Right forelimb (tissue), 1 donor: ENCODE measurements at places on chromosomes 2 and 18.

DNA sequence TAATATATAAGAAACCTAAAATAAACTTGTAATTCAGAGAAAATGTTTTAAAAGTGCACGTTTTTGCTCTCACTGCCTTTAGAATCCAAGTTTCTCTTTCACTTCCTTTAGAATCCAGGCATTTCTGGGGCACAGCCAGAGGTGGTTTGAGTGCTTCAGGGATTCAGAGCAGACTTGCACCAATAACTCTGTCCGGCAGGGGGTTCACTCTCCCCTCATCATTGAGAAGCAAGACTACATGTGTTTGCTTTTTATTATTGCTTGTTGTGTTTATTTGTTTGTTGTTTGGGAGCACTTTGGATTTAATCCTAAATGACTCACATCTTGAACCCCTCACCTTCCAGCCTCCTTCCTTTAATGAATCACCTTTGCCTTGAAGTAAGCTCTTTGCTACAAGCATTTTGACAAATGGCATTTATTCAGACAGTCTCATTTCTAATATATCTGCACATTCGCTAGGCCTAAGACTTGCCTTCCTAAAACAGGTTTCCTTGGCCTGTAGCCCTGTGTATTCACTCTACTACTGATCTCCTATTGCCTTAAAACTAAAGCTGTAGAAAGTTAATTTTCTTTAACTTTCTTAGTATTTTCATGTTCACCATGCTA is 233.5 kb upstream of the ATP5MC3 start:
- DNase-seq: peak; percentile 78

GRCh38 chr2:225894236-225894980 is 494.9 kb downstream of the NYAP2 start:
- DNase-seq: no peak

GRCh38 chr18:36398419-36398818 is 100.9 kb downstream of the FHOD3 start:
- DNase-seq: no peak

- DNase-seq: no peak
Observed at GRCh38 chr2:15950088-15950952, 10.0 kb downstream of the MYCN start.

GRCh38 chr2:216405588-216405987 is 6.7 kb upstream of the SMARCAL1 start:
- no peak for DNase-seq

- DNase-seq: no peak
Observed at GRCh38 chr2:136115183-136115761, 2.7 kb downstream of the CXCR4 start.

- no peak for DNase-seq
Observed at GRCh38 chr18:59008302-59008974, 131.2 kb upstream of the SEC11C start.

DNA sequence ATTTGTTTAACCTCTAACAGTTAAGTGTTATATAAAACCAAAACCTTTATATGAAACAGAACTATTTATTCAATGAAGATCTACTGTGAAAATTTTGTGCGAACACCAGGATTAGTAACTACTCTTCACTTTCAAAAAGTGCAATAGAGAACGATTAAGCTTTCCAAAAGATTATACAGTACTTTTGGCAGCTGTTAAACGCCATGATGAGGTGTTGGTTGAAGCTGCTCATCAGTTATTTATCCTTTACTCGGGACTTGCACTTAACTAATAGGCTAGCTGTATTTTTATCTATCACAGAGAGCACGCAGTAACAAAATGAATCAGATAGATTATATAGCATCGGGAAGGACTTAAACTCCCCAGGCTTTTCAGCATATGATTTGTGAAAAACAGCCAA is 113.6 kb downstream of the GCA start:
- no peak for DNase-seq

DNA sequence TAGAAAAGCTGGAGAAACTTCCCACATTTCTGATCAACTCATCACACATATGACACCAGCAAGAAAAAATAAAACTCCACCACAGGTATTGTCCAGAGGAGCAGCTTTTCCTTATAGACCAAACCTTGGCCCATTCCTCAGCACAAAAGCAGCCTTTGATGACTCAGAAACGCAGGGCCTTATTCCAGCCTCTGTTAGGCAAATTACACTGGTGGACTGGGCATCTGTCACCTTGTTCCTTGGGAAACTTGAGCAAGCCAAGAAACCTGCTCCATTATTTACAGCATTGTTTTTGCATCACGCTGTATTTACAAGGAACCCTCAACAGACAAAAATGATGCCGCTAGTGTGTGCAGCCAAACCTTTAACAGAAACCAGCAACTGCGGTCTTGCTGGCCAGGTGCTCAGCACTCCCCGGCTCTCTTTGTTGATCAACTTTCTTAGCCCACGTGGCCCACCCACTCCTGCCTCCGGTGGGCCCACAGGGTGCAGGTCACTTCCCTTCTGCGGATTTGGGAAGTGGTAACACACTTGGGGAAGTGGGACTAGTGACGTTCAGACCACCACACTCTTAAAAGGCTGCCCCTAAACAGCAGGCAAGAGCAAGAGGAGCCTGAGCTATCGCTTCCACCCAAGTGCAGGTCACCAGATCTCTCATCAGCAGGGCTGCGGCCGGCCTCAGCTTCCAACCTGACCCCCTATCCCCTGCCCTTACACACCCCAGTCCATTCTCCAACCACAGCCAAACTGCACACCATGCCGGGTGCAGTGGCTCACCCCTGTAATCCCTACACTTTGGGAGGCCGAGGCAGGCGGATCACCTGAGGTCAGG is 1.5 kb downstream of the AP1S3 start:
- DNase-seq: no peak

DNA sequence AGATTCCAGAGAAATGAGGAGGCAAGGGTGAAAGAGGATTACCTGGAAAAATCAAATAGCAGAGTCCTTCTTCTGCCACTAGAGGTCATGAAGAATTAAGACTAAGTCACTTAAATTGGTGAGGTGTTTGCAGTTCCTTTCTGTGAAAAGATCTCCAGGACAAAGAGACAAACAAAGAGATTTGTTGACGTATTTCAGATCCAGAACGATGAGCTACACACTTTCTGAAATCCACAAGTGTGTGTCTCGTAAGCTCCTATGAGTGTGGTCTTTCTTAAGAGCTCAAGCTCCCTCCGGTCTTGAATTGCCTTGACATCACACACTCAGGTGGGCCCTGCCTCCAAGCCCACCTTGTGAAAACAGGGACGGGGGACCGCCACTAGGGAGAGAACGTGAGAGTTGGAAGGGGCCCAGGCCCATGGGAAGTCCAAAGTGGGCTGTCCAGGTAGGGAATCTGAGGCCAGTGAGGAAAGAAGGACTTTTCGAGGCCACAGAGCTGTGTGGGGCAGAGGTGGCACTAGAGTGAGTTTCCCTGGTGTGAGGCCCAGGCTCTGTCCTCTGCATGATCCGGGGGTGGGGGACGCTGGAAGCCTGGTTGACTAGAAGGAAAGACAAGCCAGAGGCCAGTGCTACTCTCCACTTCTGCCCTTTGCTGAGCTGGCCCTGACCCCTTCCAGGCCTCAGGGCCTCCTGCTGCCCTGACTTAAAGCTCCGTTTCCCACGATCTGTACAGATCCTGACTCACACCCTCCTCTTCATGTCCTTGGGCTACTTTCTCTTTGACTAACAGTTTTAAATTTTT is 168.1 kb upstream of the NCK2 start:
- no peak for DNase-seq

GRCh38 chr18:34221971-34222306 is 2.8 kb downstream of the NOL4 start:
- peak; percentile 45 for DNase-seq

DNA sequence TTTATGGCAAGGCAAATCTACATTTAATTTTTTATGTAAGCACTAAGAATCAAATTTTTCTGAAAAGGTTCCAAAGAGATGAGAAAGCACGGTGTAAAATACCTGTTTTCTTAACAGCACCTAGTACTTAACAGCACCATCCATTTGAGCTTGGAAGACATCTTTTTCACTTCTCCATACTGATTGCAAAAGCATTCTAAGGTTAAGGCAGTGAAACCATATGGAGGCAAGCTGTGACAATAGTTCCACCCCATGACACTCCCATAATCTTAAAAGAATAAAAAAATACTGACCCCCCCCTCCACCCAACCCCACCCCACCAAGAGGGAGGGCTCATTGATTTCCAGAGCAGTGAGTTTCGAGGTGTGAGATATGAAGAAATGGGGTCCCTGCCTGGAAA is 60.6 kb downstream of the ZCCHC2 start:
- DNase-seq: no peak

- peak; percentile 45 for DNase-seq
Observed at GRCh38 chr2:136582628-136583205, 182.6 kb upstream of the THSD7B start.

- no peak for DNase-seq
Observed at GRCh38 chr2:10527585-10527984, 79.5 kb upstream of the ODC1 start.

- no peak for DNase-seq
Observed at GRCh38 chr2:139293992-139294548, 513.9 kb upstream of the NXPH2 start.

GRCh38 chr2:100256849-100257248 is 65.5 kb downstream of the LONRF2 start:
- DNase-seq: no peak

- DNase-seq: no peak
Observed at GRCh38 chr2:162749994-162750393, 88.6 kb downstream of the KCNH7 start.

DNA sequence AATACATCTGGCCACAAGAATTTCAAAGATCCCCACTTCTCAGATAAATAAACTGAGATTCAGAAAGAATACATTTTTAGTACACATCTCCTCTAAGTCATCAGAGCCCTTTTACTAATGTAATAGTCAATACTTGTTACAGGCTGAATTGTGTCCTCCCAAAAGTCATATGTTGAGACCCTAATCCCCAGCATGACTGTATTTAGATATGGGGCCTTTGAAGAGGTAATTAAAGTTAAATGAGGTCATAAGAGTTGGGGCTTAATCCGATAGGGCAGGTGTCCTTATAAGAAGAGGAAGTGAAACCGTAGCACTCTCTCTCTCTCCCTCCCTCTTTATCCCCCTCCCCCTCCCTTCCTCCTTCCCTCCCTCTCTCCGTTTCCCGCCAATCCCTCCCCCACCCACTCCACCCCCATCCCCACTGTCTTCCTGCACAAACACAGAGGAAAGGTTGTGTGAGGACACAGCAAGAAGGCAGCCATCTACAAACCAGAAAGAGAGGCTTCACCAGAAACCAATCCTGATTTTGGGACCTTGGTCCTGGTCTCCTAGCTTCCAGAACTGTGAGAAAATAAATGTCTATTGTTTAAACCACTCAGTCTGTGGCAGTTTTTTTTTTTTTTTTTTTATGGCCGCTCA is 66.6 kb upstream of the ZNF397 start:
- DNase-seq: no peak

DNA sequence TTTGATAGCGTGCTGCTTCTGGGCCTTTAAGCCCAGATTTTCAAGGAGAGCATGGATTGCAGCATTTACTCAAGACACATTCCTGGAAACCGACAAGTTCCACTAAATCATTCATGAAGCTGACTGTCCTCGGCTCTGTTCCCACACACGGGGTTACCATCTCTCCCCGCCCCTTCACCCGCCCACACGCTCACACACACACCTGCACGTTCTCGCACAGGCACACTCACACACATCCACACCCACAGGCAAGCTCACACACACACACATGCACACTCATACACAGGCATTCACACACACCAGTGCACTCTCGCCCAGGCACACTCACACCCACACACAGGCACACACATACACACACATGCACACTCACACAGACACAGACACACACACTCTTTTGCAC is 150.0 kb upstream of the AGAP1 start:
- no peak for DNase-seq
